ENCODE measurements at places on chromosomes 12 and 14. TPM values are rescaled to one million over a fixed set of nuclear protein-coding genes. Genes with fewer than 3 reads are reported as not detected.

The EGLN3 gene
- polyA plus RNA-seq, result 0.76 TPM

GRCh38 chr12:123139926-123140675 lies 10.8 kb downstream of the PITPNM2 start:
- no peak for DNase-seq

DNA sequence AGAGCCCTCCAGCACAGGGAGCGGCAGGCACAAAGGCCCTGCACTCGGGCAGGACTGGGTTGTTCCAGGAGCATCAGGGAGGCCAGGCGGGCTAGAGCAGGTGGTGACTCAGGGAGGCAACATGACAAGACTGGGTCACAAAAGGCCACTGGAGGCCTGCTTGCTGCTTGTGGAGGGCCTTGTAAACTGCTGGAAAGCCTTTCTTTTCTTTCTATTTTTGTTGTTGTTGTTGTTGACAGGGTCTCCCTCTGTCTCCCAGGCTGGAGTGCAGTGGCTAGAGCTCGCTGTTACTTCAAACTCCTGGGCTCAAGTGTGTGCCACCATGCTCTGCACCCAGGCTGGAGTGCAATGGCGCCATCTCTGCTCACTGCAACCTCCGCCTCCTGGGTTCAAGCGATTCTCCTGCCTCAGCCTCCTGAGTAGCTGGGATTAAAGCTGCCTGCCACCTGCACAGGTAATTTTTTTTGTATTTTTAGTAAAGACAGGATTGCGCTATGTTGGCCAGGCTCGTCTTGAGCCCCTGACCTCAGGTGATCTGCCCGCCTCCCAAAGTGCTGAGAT lies 11.8 kb upstream of the RCOR1 start:
- DNase-seq, result no peak

DNA sequence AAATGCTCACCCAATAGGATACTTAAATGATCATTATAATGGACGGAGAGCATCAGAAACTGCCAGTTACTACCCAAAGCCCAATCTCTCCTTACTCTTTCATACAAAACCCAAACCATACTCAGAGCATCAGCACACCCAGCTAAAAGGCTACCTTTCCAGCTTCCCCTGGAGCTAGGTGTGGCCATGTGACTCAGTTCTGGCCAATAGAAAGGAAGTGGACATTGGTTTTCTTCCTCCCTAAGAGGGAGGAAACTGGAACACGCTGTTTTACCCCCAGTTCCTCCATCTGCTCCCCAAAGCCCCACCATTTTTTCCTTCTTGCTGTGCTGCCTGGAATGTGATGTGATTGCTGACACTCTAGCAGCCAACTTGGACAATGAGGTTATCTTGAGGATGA lies 50.7 kb downstream of the SCARB1 start:
- DNase-seq, result no peak
